ENCODE measurements at places on chromosomes 3 and 15. TPM values are rescaled to one million over a fixed set of nuclear protein-coding genes. Genes with fewer than 3 reads are reported as not detected.

The SLC33A1 gene
- 35.7 TPM for total RNA-seq

The IRAK2 gene
- total RNA-seq: 4.0 TPM

The CPLX3 gene
- not detected for total RNA-seq

DNA sequence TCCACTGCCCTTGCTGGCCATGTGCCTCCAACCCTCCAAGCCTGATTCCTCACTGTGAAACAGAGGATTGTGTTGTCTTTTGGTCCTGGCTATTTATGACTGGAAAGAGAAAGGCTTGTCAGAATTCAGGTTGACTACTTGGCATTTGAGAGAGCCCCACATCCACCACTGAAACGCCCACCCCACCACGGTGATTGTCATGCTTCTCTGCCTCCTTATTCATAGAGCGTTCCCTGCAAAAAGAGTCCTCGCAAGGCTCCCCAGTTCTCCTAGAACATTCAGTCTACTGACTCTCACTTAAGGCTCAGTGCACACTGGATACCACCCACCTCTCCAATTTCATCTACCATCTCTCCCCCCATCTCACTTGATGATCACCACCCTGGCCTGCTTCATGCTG lies 162.9 kb upstream of the WNT5A start:
- no peak for DNase-seq
